ENCODE measurements at places on chromosomes 5 and 9.
A peak's percentile ranks its signal among the peaks of the same experiment; 100 is the strongest.

GRCh38 chr9:86946201-86947145 lies 833 bp downstream of the GAS1 start:
- peak; percentile 27 for DNase-seq

- no peak for DNase-seq
Measured at GRCh38 chr9:111190347-111190746, 139.7 kb downstream of the OR2K2 start.

- no peak for DNase-seq
Measured at GRCh38 chr5:153520952-153521351, 30.5 kb downstream of the GRIA1 start.

GRCh38 chr9:32004431-32005076 lies 379.9 kb upstream of the ACO1 start:
- no peak for DNase-seq

- DNase-seq, result peak; percentile 5
Measured at GRCh38 chr5:160919626-160920025, 67.6 kb upstream of the ATP10B start.

DNA sequence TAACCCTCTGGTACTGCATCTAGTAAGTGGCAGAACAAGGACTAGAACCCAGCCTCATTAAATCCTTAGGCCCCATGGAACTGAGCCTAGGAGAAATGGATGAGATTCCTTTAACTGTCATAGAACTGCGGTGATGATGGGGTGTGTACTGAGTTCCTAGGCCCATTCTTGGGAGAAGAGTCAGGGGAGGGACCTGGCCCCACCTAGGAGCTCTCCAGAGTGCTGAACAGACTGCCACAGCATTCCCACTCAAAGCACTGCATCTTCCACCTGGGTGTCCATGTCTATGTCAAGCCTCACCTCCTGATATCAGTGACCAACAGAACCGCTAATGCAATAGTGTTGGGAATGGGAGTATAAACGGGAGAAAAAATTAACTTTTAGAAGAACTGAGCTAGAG lies 36.6 kb downstream of the TTLL11 start:
- DNase-seq, result no peak

GRCh38 chr9:4771788-4772187 lies 21.0 kb upstream of the RCL1 start:
- DNase-seq, result no peak

DNA sequence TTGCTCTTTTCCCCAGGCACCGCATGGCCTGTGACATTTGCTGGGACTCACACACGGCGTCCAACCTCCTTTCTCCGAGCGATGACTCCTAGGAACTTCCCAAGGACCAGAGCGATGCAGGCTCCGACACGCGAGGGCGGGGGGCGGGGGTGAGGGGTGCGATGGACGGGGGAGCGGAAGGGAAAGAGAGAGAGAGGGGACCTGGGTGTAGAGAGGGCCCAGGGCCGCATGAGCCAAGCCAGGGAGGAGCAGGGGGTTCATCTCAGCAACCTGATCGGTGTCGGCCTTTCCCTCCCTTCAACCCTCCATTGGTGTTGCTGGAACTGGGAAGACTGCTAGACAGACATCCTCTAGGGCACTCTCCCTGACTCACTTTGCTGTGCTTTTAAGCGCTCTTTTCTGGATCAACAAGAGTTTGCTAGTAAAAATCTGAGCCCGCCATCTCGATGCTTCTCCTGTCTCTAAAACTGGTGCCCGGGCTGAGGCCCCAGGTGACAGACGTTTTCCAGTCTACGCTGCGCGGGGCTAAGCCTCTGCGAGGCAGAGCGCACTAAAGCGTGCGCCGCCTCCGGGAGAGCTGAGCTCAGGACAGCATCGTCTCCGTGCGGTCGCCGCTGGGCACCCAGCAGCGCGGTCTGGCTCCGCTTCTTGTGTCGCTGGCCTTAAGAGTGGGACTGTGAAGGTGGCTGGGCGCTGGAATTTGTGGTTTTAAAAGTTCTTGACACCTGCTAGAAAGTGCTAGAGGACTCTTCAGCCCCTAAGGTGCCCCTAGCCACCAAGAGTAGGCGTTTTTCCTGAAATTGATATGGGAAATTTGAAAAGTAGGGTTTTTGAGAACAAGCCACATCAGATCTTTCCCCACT lies 1.0 kb upstream of the TSLP start:
- no peak for DNase-seq

GRCh38 chr5:19369048-19369447 lies 619.0 kb downstream of the CDH18 start:
- DNase-seq, result no peak

- no peak for DNase-seq
Measured at GRCh38 chr5:93831449-93831848, 90.0 kb upstream of the POU5F2 start.

DNA sequence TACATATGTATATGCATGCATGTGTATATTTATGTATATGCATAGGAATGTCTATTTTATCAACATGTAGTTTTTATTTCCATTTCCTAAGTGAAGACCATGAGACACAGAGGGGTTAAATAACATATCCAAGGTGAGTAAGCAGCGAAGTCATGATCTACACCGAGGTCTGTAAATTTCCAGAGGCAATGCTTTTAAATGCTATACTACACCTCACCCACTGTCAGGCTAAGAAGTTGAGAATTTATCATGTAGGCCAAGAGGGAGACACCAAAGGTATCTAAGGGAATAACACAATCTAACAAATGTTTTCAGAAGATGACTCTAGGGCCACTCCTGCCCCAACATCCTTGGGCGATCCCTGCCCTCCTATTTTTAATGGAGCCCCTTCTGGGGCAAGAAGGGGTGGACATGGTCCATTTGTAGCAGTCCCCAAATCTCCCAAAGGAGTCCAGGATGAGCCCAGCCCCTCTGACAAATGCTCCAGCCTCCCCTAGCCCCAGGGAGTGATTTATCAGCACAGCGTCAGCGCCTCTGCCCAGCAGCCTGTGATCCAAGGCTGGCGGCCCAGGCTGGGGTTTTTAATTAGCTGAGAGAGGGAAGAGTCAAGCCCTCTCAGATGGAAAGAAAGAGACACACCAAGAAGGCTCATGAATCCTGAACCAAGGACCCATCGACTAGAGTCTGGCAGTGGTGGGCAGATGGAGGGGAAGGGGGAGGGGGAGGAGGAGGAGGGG lies 339.9 kb downstream of the ASTN2 start:
- no peak for DNase-seq

DNA sequence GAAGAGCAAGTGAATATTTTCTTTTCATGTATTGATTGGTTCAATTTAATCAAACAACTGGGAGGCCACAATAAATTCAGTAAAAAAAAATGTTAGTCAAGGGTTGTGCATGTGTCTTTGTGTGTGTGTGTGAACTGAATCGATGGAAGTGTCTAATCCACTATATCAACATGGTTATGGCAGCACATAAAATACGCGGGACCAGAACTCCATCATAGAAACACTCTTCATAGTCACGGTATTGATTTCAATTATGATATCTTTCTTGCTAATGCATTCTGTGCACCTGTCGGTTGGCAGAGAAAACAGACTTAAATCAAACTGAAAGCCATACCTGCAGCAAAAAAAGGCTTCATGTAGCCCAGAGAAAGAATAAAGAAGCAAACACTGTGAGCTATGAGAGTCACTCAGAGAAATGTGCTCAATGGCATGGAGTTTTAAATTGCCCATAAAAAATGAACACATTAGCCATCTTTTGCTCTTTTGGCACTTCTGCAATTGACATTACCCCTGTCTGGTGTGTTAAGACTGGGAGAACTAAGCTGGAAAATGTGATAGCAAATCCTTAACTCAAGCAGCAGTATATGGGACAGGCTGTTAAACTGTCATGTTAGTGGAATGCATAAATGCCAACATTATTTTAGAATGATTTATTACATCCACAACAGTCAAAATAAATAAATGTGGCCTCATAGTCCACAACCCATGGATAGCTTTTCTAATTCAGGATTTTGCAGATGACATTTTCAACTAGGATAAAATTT lies 642.4 kb upstream of the C9orf72 start:
- peak; percentile 96 for DNase-seq

- no peak for DNase-seq
Measured at GRCh38 chr9:109198736-109199382, 31.8 kb upstream of the FRRS1L start.

DNA sequence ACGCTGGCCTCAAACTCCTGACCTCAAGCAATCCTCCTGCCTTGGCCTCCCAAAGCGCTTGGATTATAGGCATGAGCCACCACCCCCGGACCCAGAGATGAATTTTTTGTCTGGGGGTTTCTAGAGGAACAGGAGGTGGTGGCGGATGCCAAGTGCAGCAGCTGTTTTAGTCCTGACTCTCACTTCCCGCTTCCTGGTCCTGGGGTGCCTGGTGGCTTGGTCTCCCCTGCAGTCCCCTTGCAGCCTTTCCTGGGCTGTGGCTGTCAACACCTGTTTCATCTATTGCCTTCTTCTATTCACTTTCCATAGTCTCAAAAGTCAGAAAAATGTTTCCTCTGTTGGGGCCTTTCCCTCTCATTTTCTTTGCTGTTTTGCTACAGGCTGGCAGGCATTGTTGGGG lies 6.5 kb upstream of the NHP2 start:
- DNase-seq, result no peak

- DNase-seq, result no peak
Measured at GRCh38 chr5:72137826-72138409, 30.6 kb downstream of the MAP1B start.

DNA sequence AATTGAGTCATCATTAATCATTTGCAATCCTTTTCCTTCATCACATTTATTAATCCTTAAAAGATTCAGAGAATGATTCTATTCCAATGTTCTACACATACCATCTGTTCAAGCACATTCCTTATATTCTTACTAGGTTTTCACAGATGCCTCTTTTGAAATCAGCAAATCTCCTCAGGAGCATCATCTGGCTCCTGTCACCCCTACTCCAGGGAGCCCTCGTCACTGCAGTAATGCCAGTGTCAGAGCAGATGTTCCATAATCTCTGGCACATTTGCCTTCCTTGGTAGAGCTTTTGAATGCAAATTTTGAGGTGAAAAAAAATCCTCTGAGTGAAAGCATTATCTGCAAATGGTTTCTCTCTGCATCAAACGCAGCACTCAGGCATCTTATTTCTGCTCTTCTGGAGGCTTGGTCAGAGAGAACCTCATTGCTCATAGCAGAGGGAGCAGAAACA lies 7.6 kb upstream of the KCNV2 start:
- no peak for DNase-seq

GRCh38 chr5:83552275-83552674 lies 80.7 kb downstream of the VCAN start:
- no peak for DNase-seq

GRCh38 chr5:74373076-74373475 lies 267.5 kb downstream of the ENC1 start:
- no peak for DNase-seq

DNA sequence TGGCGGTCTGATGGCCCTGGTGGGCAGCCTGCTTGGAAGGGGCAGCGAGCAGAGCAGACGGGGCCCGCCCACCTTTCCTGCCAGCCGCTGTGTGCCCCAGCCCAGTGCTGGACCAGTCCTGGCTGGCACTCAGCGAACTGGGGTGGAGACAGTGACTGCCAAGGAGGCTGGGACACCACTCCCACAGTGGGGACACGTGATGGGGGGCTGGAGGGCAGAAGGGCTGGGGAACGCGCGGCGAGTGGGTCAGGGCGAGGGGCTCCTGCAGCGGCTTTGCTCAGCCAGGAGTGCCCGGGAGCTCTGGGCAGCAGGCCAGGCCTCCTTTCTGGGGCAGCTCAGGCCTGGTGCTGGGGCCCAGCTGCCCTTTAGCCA lies 19.5 kb downstream of the NCS1 start:
- DNase-seq, result no peak

DNA sequence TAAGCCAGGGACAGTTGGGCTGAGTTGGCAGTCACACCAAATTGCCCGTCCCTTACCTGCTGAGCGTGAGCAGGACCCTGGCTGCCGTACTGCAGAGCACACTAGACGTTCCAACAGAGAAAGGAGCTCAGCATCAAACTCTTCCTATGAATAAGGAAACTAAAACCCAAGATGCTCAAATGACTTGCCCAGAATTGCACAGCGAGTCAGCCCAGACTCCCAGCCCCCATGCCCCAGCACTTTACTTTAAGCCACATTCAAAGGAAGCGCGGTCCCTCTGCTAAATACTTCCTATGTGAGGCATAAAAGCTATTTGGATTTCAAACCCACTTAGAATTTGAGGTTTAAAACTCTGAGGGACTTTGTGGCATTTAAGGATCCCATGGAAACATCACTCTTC lies 23.9 kb downstream of the PAX5 start:
- no peak for DNase-seq

DNA sequence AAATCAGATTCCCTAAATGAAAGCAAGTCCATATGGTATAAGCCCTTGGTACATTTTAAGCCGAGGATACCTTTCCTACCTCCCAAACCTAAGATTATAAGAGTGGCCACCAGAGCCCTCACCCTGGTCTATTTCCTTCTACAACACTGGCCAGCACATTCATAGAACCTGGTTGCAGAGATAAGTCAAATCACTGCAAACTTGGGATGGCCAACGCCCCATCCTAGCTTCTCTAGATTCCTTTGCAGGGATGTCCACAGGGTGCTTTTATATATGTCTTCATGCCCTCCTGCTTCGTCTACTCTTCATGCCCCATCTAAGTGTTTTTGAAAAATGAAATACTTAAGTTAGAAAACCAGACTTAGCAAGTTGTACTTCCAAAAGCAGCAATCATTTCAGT lies 41.8 kb downstream of the SH3RF2 start:
- DNase-seq, result no peak

GRCh38 chr5:24789611-24790351 lies 145.0 kb upstream of the CDH10 start:
- DNase-seq, result no peak

DNA sequence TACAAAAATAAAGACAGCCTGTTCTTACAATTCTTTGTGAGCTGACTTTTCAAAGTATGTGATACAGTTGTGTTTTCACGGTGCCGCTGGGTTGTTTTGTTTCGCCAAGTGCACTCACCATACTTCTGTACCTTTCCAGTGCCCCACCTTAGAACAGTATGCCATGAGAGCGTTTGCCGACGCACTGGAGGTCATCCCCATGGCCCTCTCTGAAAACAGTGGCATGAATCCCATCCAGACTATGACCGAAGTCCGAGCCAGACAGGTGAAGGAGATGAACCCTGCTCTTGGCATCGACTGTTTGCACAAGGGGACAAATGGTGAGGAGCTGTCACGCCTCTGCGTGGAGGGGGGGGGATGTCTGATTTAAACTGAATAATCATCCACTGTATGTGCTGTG lies 12.9 kb downstream of the CCT5 start:
- DNase-seq, result no peak

- no peak for DNase-seq
Measured at GRCh38 chr9:34574571-34574970, 15.0 kb downstream of the CNTFR start.

GRCh38 chr9:95545831-95546567 lies 29.2 kb upstream of the PTCH1 start:
- DNase-seq, result no peak

GRCh38 chr5:33166522-33166921 lies 274.2 kb upstream of the TARS1 start:
- DNase-seq, result no peak

- DNase-seq, result no peak
Measured at GRCh38 chr9:70405808-70406433, 8.5 kb downstream of the KLF9 start.

GRCh38 chr9:88651682-88652633 lies 117.0 kb downstream of the NXNL2 start:
- DNase-seq, result no peak

Measured in NCI-H1092 (cell line).